ENCODE measurements at places on chromosomes 2 and 18. TPM values are rescaled to one million over a fixed set of nuclear protein-coding genes. Genes with fewer than 3 reads are reported as not detected.

Gene USP14
- 86.1 TPM for total RNA-seq

DNA sequence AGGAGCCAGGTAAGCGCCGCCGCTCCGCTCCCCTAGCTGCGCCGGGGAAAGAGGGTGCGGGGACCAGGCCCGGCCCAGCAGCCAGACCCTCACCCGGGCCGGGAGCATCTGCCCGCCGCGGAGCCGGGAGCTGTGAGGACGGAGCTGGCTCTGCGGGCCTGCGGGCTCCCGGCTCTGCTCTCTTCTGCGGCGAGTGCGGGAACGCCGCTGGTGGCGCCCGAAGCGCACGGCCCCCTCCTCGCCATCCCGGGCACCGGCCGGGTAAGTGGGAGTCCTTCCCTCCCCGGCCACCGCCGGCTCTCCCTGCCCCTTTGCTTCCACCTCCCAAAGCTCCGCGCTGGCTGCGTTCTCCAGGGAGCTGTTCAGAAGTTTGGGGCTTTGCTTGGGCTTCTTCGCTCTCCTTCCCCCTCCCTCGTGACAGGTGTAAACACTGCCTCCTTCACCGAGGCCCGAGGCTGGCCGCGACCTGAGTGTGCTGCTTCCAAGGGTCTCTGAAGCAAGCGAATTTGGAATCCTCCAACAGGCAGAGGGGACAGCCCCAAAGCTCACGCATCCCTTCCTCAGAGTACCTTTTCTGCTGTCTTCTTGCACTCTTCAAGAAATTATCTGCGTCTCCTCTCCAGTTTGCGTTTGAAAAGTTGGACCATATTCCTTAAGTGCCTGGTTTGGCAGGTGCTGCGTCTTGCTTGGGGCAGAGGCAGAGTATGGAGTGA, 632 bp downstream of the AFTPH start:
- no peak for DNase-seq

DNA sequence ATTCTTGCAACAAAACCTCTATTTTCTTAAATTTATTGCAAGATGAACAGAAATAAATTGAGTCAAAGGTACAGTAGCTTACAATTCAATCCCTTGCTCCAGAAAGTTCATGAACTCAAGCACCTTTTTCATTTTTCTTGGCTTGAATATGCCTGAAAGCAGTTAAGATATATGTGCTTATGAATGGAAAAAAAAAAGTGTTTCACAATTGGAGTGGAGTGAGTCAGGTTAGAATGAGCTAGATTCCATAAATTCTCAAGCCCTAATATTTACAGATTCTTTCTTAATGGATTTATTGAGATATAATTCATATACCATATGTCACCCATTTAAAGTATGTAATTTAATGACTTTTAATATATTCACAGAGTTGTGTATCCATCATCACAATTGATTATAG, 39.6 kb upstream of the NEMP2 start:
- no peak for DNase-seq

GRCh38 chr2:170772295-170772694, 2.1 kb downstream of the ERICH2 start:
- no peak for DNase-seq

Gene SLC4A5
- total RNA-seq, result 0.97 TPM

Gene SCN2A
- not detected for total RNA-seq

GRCh38 chr2:3207091-3207491, 170.5 kb downstream of the EIPR1 start:
- DNase-seq, result no peak

DNA sequence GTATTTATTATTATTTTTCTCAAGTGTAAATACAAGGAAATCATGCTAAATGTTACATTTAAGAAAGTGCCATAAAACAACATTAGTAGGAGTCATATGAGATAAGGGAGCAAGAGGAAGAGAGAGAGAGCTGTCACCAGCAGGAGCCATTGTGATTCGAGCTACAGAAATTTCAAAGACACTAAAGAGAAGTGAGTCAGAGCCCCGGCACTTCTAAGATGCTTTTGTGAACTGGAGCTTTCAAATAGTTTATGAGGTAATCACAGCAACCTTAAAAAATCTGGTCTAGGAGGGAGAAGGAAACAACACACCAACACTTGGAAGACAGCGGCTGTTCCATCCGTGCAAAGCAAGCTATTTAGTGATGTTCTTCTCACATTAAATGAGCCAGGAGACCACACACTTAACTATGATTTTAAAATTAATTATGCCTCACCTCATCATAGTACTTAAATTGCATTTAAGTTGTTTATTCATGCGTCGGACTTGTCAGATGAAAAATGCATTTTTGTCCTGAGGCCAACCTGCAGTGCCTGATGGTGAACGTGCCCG, 382.7 kb upstream of the SALL3 start:
- DNase-seq, result no peak

GRCh38 chr2:73034661-73035375, 36.7 kb downstream of the SFXN5 start:
- no peak for DNase-seq

DNA sequence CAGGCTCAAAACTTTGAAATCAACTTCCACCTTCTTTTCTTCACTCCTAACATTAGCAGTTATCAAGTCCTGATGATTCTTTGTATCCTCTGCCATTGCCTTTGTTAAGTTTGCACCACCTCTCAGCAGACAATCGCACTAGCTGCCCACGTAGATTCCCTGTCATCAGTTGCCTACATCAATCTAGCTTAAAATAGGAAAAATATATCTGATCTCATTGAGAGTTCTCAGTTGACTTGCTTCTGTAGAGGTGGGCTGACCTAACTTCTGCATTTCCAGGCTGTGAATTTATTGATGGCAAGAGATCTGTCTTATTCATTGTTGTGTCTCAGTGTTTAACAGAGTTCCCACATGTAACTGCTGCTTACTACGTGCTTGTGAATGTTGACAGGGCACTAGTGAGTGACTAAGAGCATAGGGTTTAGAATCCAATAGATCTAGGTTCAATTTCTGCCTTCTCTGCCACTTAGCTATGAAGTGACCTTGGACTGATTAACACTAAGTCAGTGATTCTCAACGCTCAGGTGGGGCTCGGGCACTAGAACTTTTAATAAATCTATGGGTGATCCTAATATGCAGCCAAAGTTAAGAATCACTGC, 3.7 kb upstream of the INSIG2 start:
- no peak for DNase-seq

Gene SKA1
- 23.9 TPM for total RNA-seq

Gene NAT8
- not detected for total RNA-seq

Gene CFAP65
- total RNA-seq, result not detected

Measured in endothelial cell of umbilical vein (primary cell).